ENCODE measurements at places on chromosomes 3 and 15.

- DNase-seq, result no peak
These were observed 951 bp downstream of the FNDC3B start for GRCh38 chr3:172040078-172040980.

- DNase-seq, result no peak
These were observed 182.0 kb downstream of the FGF12 start for GRCh38 chr3:192545333-192545732.

- no peak for DNase-seq
These were observed 33.5 kb downstream of the MYL3 start for GRCh38 chr3:46829699-46830208.

DNA sequence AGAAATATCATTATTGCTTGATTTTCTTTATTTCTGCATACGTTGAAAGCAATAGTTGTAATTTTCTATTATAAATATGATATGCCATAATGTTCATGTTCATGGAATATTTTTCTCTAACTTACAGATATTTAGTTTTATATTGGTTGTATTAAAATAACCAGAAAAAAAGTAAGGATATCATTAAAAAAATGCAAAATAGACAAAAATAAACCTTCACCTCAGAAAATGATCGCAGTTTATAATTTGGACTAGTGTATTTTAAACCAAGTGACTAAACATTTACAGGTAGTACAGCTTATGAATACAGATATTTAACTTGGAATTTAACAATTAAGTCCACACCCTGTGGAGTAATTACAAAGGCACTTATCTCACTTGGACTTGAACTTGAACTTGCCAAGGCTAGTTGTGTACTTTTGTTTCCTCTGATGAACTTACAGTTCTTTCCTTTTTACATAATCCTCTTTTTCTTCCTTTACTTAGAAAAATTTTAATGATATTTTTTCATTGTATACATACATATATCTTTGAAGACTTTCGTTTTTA lies 156.7 kb downstream of the CHL1 start:
- DNase-seq, result no peak

DNA sequence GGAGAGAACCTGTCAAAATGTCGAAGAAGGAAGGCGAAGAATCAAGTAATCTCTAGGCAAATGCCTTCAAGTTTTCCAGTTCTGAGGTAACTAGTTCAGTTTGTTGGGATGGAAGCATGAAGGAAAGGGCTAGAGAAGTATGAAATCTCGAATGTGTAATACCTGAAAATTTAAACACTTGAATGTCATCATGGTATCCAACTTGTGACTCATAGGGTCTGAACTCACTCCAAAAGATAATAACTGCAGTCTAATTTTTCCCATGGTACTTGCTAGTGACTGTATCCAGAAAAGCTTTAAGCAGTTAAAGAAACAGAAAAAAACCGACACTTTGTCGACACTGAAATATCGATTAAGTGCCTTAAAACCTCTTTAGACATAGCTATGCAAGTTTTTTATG lies 102.9 kb upstream of the CHRM5 start:
- DNase-seq, result no peak

DNA sequence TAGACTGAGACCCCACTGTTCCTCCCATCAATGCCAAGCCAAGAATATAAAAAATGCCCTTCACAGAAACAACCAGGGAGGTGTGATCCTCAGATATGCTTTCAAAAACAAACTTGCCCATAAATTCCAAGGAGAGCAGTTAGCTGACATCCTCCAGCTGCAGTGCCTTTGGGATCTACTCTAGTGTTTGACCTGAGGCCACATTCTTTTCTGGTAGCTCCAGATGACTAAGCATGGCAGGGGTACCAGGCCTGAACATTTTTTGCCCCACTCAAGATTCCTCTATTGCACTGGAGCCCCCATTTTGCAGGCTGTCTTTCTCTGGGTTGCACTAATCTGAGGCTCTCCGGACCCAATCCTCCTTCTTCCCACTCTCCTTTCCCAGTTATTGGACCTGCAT lies 27.9 kb upstream of the ACP3 start:
- DNase-seq, result no peak

DNA sequence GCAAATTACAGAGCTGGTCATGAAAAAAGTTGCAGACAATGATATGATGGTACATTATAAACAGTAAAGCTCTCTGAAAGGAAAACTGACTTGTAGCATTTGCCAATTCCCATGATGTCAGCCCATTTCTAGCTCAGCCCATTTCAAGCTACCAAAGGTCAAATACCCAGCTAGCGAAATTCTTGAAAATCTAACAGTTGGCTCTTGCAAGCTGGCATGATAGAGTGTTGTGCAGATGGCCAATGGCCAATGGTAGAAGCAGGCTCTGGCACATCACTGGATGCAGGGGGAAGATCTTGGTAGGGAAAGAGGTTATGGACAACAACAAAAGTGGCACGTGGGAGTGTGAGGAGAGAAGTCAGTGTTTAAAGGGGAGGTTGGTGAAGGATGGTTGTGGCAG lies 36.7 kb downstream of the RASGRF1 start:
- no peak for DNase-seq

GRCh38 chr3:24525557-24525956 lies 30.9 kb upstream of the THRB start:
- DNase-seq, result no peak

DNA sequence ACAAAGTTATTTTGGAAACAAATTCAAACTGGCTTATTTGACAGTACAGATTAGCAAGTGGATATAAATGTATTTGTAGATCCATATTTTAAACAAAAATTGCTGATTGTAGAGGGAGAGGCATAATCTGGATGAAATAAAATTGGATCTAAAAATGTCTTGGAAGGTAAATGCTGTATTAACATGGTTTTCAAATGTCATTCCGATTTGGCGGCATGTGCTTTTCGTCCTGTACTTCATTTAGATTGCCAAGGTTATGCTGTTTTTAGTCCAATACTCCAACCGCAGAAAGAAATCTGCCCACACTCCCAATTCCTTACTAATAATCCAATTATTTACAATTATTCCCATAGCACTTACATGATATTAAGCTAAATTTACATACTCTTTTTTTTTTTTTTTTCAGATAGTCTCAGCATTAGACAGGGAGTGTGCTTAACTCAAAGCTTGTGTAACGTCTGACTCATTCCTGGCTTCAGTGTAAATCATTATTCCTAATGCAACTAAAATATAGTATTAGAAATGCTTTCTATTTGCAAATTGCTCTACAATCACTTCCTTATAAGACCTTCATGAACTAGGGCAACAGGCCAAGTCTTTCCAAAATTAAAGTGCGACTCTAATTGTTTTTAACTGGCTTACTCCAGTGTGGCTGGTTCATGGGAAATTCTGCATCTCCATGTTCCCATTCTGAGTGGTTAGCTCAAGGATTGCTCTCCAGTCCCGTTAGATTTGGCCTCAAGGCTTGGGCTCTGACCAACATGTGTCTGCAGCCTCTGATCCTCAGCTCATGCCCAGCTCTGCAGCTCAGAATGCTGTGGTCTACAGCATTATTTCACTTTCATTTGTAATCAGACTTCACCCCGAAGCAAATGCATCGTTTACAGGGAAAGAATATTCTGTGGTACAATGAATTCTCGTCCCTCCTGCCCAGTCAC lies 103.9 kb downstream of the FBN1 start:
- DNase-seq, result no peak

GRCh38 chr3:127790882-127791183 lies 31.5 kb downstream of the MGLL start:
- DNase-seq, result no peak

- no peak for DNase-seq
These were observed 55.5 kb downstream of the FNDC3B start for GRCh38 chr3:172094621-172095557.

- DNase-seq, result no peak
These were observed 49.0 kb upstream of the ADGRG7 start for GRCh38 chr3:100560426-100560825.

DNA sequence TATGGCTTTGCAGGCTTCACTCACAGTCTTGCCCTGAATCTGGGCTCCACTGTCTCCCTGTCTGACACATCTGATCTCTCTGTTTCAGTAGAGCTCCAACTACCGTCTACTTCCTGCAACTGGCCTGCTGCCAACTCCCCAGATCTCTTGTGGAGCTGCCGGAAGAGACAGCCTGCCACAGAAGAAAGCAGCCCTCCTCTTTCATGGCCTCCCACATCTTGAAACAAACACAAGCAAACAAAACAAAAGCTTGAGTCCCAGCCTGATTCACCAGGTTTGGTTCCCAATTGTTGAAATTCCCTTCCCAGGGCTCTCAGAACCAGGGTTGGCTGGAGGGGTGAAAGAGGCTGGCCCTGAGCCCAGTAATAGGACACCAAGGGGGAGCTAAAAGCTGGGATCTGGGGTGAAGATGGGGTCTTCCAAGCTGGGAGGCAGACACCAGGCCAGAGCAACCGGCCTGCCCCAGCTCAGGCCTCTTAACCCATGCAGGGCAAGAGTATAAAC lies 55.3 kb upstream of the CA12 start:
- DNase-seq, result peak; percentile 39

DNA sequence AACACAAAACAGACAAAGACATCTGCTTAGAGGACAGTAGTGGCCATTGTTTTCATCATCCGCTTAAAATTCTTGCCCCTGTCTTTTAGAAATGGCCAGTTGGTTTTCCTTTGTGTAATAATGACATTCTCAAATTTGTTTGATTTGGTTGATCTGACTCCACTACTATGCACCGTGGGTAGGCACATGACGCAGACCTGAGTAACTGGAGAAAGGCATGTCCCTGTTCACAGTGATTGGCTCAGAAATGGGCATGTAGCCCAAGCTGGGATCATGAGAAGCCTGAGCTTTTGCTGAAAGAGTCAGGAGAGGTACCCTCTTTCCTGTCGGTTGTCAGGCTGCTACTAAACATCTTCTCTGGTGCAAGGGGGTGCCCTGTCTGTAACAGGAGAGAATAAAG lies 36.6 kb upstream of the MAGI1 start:
- no peak for DNase-seq

DNA sequence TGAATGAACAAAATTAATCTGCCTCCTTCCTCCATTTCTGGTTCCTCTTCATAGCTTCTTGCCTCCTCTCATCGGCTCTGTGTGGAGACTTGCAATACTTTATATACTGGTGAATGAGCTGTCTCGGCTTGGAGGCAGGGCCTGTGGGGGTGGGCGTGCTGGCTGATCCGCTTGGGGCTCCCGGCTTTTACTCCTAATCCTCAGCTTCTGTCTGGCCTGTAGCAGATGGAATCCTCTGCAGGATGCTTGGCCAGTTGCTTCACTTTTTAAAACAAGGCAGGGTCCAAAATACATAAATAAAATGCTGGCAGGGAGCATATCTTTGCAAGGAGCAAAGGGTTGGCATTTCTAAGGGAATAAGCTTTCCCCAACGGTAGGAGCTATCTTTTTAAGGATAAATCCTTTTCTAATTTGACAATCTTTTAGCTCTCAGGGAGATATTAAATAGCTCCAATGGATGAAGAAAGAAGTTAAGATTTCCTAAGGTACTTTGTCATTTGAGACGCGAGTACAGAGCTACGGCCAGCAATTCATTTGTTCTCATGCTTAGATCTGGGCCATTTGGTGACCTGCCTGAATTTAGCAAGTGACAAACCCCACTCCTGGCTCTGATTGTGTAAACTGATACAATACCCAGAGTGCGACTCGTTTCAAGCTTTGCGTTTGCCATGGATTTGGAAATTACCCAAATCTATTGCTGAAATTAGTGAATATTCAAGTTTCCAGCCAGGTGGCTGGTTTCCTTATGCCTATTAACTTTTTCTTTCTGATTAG lies 18.9 kb downstream of the SV2B start:
- no peak for DNase-seq

DNA sequence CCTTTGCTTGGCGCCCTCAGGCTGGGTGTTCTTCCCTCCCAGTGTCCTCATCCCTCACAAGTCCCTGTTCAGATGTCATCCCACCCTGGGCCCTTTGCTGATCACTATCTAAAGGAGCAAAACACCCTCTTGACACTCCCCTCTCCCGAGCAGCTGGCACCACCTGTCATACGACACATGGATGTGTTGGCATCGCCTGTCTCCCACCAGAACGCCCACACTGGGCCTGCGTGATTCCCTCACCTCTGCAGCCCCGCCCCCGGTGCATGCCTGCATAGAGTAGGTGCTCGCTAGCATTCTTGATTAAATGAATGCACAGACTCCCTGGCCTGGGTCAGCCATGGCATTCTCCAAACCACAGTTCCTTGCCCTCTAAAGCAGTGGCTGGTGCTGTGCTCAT lies 75.8 kb downstream of the DNAJB8 start:
- DNase-seq, result no peak

DNA sequence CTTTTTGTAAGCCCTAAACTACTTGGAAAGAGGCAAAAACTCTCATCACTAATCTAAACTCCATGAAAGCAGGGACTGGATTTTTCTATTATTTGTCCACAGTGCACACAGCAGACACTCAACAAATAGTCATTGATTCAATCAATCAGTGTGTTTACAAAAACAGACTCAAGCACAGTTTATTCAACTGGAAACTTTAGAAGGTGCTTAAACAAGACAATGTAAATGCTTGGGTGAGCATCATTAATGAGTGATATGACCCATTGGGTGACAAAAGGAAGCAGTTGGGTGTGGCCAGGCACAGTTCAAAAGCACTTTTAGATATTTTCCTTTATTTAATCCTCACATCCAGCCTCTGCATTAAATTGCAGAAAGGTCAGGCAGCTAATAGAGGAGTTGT lies 32.0 kb upstream of the PPP4R2 start:
- no peak for DNase-seq

DNA sequence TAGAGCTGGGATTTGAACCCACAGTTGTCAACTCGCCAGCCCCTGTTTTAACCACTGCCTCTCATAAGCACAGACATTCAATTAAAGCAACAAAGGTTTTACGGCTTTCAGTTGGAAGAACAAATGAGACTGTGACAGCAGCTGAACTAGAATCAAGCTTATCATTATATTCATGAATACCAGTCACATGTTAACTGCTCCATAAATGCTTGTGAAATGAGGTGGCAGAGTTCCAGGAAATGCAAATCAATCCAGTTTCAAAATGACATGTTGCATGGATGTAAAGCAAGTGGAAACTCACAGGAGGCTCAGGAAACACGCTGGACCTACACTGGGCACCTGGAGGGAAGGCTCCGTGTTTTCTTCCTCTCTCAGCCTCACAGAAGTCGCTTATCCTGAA lies 3.9 kb downstream of the GP5 start:
- DNase-seq, result no peak

DNA sequence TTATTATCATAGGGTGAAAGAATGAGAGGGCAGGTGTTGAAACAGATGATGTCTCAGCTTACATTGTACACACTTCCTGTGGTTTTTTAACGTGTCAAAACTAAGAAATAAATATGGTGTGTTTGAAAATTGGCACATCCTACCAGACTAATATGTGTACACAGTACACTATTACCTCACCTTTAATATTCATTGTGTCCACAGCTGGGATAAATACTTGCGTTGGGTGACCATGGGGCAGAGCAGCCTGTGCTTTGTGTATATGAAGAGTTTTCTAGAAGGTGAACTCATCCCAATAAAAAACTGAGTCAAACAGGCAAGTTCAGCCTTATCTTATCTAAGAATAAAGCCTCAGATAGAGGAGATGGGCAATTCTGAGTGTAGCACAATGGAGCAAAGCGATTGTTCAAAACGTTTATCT lies 17.3 kb downstream of the SUCNR1 start:
- DNase-seq, result no peak

Measured in stimulated activated CD4-positive, alpha-beta T cell treated with anti-CD3 and anti-CD28 coated beads, Interleukin-1b, Interleukin-23, amount 100 ng/mL, for 1 hour (primary cell).